NCI-H1105 (cell line): ENCODE measurements at places on chromosomes 11 and 22.

GRCh38 chr22:28562324-28562723, 117.3 kb downstream of the TTC28 start:
- DNase-seq = no peak

DNA sequence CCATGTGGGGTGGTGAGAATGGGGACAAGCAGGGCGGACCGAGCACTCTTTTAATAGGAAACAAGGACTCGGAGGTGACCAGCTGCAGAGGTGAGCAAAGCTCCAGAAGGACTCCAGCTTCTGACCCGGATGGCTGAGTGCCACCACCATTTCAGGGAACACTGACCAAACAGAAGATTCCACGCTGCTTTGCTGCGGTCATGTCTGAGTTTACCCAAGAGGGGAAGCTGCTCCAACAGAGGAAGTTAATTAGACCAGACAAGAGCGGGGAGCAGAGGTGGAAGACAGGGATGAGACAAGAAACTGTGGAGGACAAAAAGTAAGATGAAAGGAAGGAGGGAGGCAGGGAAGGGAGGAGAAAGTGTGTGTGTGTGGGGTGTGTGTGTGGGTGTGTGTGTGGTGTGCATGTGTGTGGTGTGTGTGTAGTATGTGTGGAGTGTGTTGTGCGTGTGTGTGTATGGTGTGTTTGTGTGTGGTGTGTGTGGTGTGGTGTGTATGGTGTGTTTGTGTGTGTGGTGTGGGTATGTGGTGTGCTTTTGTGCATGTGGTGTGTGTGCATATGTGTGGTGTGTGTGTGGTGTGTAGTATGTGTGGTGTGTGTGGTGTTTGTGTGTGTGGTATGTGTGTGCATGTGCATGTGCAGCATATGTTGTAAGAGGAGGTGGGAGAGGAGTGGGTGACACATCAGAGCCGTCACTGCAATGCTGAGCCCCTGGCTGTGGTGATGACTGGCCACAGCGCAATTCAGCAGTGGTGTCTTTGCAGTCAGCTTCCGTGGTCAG, 82.2 kb upstream of the AKIP1 start:
- no peak for DNase-seq

- DNase-seq = no peak
Measured at GRCh38 chr11:128720522-128720985, 26.7 kb downstream of the FLI1 start.

GRCh38 chr11:61062181-61062930, 39.9 kb upstream of the CD5 start:
- DNase-seq = no peak

DNA sequence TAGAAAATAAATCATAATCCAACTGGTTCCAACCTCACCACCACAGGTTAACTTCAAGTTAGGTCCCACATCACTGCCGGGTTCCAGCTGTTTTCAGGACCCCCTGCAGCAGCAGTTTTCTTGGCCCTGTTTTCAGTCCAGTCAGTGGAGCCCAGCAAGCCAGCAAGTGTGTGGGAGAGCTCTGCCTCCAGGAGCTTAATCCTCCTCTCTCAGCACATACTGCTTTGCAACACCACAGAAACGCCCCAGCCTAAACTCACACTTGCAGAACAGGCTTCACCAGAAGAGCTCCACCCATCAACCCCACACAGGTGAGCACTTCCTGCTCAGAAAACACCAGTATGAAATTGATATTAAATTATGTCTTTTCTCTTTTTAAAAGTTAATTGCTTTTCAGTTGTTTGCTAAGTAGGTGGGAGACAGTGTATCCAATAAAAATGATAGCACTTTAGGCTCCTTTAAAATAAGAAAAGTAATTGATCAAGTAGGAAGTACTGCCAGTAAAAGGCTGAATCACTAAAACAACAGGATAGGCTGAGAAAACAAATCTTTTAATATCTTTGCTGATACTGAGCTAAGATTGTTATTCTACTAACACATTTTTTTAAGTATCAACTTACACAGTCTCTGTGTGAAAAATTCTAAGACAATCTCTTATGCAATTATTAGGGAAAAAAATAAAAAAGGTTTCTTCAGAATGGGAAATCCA, 81.5 kb upstream of the TP53AIP1 start:
- no peak for DNase-seq

- no peak for DNase-seq
Measured at GRCh38 chr22:43164636-43165035, 13.3 kb downstream of the TSPO start.

- DNase-seq = no peak
Measured at GRCh38 chr11:64734811-64735724, 8.9 kb downstream of the RASGRP2 start.

- DNase-seq = no peak
Measured at GRCh38 chr22:39220450-39220849, 24.3 kb downstream of the PDGFB start.

- no peak for DNase-seq
Measured at GRCh38 chr22:49961601-49962011, 1.0 kb downstream of the PIM3 start.

GRCh38 chr22:49963647-49964026, 3.1 kb downstream of the PIM3 start:
- no peak for DNase-seq

DNA sequence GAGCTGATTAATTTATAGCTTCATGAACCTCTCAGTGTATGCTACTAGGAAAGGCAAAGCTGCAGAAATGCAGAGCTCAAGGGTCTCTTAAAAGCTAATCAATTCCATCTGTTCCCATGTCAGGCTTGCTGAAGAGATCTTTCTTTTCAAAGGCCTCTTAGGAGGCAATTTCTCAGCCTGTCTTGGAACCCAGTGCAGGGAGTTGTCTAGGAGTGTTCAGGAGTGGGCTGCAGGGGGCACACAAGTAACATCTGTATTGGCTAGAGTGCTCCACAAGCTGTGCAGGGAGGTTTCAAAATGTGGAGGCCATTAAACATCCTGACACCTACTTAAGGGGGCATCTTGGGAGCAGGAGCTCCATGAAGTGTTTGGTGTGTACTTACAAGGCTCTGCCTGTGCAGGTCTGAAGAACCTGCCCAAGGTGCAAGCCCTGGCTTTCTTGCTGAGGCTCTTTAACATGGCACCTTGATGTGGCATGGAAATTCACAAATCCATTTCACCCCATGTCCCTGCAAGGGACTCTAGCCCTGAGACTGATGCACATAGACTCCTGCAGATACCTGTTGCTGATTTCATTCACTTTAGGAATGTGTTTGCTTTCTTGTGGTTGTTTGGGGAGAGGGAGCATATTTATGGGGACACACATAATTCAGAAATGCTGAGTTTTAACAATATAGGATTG, 134.7 kb downstream of the ME3 start:
- DNase-seq = no peak

- DNase-seq = peak; percentile 32
Measured at GRCh38 chr22:45547731-45548130, 45.0 kb downstream of the FBLN1 start.

GRCh38 chr11:12675951-12676711, 1.9 kb downstream of the TEAD1 start:
- peak; percentile 51 for DNase-seq

GRCh38 chr11:69818603-69819441, at the start of gene FGF3:
FGF3 (minus strand) TSS chr11:69819416; CDS start chr11:69818933, 483 bp downstream.
- DNase-seq = no peak

DNA sequence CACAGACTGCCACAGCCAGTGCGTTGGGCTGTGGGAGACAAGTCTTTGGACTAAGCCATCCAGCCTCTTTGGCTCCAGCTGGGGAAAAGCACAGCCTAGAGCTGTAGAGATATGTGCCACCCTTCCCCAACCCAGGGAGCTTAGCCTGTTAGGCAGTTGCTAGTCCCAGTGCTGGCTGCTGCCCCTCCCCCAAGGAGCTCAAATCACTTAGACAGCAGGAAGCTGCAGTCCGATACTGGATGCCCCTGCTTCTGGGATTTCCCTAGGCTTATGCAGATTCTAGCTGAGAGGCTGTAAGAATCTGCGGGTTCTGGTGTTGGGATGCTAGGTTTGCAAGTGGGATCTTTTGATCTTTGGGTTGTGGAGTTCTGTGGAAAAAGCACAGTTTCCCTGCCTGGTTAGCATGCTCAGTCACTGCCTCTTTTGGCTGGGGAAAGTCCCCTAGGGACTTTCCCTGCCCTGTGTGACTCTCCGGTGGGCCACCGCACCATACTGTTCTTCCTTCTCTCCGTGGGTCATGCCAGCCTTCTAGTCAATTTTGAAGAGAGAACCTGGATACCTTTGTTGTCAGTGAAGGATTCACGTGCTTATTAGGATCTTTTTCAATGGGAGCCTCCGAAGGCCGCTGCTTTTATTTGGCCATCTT, 792.0 kb downstream of the KCNA4 start:
- no peak for DNase-seq

DNA sequence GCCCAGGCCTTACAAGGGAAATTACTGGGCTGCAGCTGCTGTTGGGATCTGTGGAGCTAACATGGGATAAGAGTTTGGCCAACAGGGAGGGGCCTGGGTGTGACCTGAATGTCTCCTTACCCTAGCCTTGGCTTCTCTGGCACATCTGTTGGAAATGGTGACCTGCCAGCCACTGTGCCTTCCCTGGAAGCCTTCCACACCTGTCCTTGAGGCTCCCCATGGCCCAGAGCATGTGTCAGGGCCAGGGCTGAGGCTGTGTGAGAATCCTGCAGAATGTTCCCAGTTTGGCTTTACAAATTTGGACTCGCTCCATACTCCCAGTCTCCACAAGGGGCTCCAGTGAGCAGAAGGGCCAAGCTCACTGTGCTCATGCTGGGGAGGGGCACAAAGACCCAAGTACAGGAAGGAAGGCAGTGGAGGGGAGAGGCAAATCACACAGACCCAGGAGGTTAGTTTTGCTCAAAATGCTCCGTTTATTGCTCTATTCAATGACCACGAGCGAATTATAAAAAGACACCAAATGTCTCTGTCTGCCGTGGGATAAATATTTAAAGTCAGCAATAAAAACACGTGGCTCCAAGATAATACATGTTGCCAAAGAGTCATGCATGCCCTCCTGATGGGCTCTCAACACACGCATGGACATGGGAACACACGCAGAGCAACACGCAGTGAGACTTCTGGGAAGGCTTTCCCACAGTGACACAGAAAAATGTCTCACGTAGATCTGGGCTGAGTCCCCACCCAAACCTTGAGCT, 1.7 kb upstream of the IGSF22 start:
- no peak for DNase-seq

- DNase-seq = no peak
Measured at GRCh38 chr11:100174881-100175280, 512.2 kb upstream of the ARHGAP42 start.

- no peak for DNase-seq
Measured at GRCh38 chr22:46072110-46072881, 78.0 kb upstream of the PPARA start.

- peak; percentile 39 for DNase-seq
Measured at GRCh38 chr11:13335319-13335718, 57.7 kb downstream of the BMAL1 start.

- DNase-seq = no peak
Measured at GRCh38 chr11:17604915-17605233, 57.8 kb downstream of the OTOG start.

DNA sequence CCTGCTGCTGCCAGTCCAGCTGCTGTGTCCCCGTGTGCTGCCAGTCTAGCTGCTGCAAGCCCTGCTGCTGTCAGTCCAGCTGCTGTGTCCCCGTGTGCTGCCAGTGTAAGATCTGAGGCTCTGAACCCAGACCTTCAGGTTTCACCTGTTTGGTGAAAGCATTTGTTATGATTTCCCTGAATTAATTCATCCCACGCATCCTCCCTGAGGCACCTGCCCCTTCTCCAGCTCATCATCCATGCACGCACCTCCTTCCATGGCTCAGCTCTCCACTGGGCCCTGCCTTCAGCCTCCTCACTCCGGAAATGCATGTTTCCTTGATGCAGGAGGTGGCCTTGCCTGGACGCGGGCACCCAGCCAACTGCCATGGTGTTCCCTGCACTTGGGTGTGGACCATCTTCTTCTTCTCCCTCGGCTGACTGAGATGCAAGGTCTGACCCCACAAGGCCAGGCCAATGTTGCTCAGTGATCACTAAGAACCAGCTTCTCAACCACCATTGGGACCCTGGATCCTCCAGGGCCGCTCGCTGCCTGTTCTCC, 788 bp downstream of the KRTAP5-10 start:
- DNase-seq = no peak

- peak; percentile 75 for DNase-seq
Measured at GRCh38 chr11:14249121-14249963, 109.6 kb downstream of the RRAS2 start.

- DNase-seq = no peak
Measured at GRCh38 chr11:70066136-70066520, 12.0 kb upstream of the ANO1 start.

DNA sequence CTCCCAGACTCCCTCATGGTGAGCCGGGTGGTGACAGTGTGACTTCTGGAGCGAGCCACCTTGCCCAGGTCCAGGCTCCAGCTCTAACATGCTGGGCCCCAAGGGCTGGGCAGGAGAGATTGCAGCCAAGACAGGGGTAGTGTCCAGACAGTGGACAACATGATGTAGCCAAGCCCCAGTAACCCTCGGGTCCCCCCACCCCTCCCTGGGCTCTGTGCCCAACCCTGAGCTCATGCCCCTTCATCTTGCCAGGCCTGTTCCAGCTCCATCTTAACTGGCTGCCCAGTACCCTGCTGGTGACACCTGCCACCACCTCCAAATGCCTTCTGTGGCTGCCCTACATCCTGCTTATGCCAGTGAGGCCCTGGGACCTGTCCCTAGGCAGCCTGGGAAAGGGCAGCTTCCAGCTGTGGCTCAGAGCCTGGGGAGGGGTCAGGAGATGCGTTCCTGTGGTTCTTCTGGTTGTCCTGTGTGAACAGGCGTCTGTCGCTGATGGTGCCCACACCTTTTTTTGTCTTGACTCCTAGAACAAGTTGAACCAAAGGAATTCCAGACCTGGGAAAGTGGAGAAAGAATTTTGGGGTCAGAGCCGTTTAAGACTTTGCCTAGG, 12.5 kb upstream of the SYT12 start:
- DNase-seq = no peak

GRCh38 chr22:35114131-35114980, 48.4 kb downstream of the ISX start:
- no peak for DNase-seq

GRCh38 chr11:20966489-20966888, 297.1 kb downstream of the NELL1 start:
- no peak for DNase-seq

- no peak for DNase-seq
Measured at GRCh38 chr22:43042101-43042780, 27.3 kb upstream of the PACSIN2 start.

- DNase-seq = no peak
Measured at GRCh38 chr11:1556278-1556902, 15.7 kb downstream of the DUSP8 start.
